Fibroblast of skin of left quadriceps (primary cell): ENCODE measurements at places on chromosomes 3 and 15.

- no peak for DNase-seq
Measured at GRCh38 chr3:86182606-86183005, 808.3 kb downstream of the VGLL3 start.

GRCh38 chr3:109023656-109024254 lies 70.1 kb upstream of the GUCA1C start:
- peak; percentile 9 for DNase-seq

DNA sequence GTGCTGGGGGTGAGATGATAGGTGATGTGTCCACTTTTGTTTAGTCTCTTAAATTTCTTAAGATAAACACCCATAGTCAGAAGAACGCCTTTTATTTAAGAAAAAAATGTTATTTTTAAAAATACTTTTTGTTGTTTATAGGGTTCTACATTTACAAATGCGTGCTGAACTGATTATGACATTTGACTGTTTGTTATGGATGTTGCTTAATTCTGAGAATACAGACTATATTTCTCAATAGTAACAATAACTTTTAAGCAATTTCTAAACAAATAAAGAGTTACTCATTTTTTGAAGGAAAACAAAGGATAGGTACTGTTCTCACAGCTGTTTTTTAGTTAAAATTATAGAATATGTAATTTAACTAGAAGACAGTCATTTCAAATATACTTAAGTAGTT lies 249.9 kb upstream of the GBE1 start:
- DNase-seq, result no peak

- peak; percentile 82 for DNase-seq
Measured at GRCh38 chr3:112647122-112647521, 6.2 kb upstream of the CCDC80 start.

GRCh38 chr15:28022961-28023360 lies 76.2 kb downstream of the OCA2 start:
- DNase-seq, result no peak

DNA sequence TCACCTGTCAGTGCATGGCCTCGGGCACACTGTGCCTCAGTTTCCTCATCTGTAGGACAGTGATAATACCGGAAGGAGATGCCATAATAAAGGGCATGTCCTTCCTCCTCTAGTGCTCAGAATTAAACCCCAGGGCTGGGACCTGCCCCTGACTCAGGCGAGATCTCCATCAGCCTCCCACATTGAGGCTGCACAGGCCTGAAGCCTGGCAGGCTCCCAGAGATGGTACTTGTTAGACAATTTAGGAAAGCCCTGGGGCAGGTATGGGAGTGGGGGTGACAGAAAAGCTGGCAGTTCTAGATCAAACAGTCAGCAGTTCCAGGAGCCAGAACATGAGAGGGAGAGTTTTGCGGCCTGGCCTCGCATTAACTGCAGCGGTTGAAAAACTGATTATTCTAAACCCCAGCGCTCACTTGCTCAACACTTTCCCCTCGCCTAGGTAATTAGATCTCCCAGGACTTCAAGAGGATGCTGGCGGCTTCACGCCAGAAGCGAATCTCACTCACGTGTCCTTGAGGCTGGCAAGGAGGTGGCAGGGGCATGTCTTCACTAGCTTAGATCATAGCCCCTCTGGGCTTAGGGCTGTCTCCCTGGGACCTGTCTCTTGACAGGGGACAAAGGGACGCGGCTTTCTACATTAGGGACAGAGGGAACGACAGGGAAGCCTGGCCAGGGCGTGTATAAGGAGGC lies 73.1 kb downstream of the ATP2B2 start:
- no peak for DNase-seq
